IPS DF 6.9 (cell line): ENCODE measurements at places on chromosomes 2 and 18.

GRCh38 chr2:113214141-113214540 is 40.4 kb downstream of the PSD4 start:
- DNase-seq = no peak

DNA sequence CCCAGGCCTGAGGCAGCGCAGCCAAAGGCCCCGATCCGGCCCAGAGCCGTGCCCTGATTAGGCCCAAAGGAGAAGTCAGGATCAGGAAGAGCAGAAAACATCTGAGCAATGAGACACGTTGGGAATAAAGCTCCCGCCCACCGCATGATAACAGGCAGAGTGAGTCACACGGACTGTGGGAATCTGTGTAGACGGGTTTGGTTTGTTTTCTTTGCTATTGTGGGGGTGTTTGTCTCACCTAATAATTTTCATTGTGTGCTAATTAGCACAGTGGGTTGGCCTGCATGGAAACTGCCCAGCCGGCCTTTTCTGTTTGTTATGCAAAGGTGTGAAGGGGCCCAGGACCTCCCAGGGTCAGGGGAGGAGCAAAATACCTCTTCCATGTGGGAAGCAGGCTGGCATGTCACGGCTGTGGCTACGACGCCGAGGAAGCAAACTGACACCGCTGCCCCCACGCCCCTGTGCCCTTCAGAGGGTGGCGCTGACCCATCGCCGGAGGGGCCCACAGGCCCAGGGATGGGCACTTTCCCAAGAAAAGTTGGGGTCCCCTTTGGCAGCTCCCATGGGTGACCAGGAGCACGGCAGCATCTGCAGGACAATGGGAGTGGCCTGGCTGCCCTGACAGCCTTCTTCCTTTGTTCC is 68.4 kb upstream of the CTDP1 start:
- no peak for DNase-seq

GRCh38 chr2:47485751-47486300 is 82.9 kb downstream of the MSH2 start:
- no peak for DNase-seq

- DNase-seq = no peak
Measured at GRCh38 chr18:23226930-23227725, 91.8 kb downstream of the CABLES1 start.

DNA sequence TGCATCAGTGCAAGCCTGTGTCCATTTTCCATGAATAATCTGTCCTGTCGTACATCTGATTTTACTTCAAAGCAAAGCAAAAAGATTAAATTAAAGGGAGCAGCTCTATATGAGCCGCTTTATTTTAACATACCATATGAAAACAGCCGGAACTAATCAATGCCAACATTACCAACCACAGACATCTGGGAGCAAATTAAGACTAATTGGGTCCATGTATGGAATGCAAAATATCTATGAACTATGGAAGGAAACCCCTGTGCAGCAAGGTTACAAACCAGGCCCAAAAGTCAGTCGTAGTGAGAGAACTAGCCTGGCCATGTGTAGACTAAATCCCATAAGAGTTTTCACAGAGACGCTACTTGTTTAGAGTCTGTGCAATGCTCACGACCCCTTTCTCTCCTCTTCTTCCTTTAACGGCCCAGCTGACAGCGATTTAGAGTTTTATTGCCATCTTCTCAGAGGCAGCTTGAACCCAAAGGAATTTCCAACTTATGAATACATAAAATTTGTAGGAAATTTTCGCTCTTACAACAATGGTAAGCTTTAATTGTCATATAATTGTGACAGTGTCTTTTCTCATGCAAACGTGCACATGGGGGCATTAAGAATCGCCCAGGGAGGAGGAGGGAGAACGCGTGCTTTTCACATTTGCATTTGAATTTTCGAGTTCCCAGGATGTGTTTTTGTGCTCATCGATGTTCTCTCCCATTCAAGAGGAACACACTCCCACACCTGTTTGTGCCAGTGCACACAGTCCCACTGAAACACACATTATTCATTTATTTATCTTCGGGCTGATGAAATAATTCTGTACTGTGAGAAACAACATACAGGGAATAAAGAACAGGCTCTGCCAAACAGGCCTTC is 52.9 kb upstream of the RPL31 start:
- DNase-seq = no peak

DNA sequence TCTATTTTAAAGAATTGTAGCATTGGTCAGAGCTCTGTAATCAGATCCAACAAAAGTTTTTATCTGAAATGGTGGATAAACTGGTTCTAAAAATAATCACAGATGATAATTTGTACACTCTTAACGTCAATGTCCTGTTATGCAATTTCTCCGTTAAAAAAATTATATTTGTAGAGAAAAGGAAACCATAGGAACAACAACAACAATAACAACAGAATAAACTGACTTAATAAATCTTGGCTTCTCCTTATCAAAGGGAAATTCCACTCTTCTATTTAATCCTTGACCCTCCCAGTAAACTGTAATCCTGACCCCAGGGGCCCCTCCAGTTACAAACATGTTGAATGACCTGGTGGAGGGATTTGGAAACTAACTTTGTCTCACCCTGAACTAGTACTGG is 78.6 kb upstream of the ZFP36L2 start:
- no peak for DNase-seq

GRCh38 chr18:54453996-54454395 is 96.3 kb downstream of the C18orf54 start:
- DNase-seq = no peak

DNA sequence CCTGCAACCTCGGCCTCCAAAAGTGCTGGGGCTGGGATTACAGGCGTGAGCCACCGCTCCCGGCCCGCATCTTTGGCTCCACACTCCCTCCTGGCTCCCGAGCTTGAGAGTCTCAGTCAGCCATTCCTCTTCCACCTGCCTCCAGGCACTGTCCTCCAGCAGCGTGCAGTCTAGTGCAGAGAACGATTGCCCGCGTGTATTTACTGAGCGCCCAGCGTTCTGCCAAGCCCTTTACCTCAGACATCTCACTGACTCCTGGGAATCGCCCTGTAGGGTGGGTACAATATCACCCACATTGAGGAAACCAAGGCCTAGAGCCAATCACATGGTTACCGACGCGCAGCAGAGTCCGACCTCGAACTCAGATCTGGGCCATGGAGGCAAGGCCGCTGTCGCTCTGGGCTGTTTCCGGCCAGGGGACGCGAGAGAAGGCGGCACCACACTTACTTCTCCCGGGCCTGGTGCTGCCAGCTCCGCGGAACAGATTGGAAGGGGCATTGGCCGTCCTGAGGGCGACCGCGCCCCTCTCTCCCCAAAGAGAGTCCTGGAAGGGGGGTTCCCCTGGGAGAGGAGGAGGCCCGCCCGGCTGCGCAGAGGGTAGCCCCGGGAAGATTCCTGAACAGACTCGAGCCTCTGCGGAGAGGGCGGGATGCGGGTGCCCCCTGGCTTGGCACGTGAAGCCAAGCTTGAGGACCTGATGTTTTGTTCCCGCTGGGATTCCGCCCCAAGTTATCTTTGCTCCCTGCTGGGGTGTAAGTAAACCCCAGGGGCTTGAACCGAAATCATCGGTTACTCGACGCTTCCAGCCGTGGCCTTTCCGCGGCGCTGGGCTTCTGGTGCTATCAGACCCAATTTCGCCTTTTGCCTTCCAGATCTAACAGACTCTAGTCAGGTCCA is 5.2 kb upstream of the DLX2 start:
- DNase-seq = no peak

DNA sequence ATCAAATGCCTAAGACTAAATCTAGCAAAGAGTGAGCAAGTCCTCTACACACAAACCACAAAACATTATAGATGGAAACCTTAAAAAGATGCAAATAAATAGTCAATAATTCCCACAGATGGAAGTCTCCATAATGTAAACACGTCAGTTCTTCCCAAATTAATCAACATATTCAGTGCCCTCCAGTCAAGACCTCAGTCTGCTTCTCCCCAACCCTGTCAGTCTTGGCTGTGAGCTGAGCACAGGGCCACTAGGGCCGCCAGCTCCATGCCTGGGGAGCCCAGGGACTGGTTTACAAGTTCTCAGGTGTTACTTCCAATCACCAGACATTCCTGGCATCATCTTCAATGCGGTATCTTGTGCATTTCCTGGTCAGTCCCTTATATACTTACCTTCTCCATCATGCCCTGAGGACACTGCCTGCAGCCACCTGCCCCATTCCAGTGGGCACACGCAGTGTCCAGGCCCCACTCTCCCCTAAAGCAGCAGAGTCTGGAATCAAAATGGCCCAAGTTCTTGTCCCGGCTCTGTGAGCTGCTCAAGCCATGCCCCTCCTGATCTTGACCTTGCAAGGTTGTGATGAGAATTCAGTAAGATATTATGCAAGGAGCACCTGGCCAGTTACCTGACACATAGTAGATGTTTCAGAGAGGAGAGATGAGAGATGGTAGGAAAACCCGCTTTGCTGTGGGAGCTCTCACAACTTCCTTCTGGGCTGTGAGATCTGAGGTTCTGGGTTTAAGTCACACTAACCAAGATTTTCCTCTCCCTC is 207.9 kb upstream of the RAB6C start:
- no peak for DNase-seq

DNA sequence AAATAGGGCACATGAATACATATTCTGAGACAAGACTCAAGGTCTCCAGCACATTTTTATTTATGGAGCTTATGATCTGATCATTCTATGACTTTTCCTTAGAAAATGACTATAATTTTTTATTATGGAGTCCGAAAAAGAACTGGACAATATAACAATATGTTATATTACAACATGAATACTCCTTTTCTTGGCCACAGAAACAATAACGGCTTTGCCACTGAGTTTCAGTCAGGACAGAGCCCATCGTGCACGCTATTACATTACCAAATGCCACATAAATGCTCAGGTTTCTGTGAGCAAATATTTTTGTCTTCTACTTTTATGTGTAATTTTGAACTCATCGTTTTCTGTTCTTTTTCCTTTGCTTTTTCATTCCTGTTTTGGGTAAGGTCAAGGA is 509.2 kb upstream of the ZEB2 start:
- DNase-seq = no peak

DNA sequence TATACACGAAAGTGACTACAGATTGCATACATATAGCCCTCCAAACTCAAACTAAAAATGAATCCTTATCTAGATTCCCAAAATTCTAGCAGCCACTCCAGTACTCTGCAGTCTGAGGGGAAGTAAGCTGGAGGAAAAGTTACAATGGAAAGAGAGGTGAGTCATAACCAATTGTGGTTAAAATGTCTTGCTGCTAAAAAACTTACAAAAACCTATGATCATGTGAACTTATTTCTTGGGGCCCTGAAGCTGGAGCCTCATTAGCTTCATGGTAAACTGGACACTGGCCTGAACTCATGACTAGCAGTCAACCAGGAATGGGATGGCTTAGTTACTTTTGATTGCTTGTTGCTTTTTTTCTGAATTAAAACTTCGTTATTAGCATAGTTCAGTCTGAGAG is 175.9 kb downstream of the SLC4A3 start:
- DNase-seq = no peak

- no peak for DNase-seq
Measured at GRCh38 chr2:1756456-1756855, 12.1 kb upstream of the PXDN start.

GRCh38 chr2:141316606-141317005 is 814.2 kb downstream of the LRP1B start:
- DNase-seq = no peak

- DNase-seq = no peak
Measured at GRCh38 chr2:9639000-9639602, 8.3 kb upstream of the YWHAQ start.

DNA sequence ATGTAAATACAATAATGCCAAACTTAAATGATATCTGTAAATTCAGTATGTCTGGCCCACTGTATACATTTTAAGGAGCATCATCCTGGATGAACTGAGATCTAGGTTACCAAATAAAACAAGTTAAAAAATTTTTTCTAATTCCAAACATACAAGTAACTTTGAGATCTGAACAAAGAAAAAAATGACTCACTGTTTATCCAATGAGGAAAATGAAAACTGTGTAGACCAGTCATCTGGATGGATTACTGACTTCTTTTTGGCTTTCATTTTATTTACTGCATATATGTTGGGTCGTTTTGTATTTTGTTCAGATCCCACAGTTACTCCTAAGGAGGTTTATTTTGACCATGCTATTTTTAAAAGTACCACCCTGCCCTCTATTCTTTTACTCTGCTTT is 189.8 kb downstream of the RBM43 start:
- no peak for DNase-seq

DNA sequence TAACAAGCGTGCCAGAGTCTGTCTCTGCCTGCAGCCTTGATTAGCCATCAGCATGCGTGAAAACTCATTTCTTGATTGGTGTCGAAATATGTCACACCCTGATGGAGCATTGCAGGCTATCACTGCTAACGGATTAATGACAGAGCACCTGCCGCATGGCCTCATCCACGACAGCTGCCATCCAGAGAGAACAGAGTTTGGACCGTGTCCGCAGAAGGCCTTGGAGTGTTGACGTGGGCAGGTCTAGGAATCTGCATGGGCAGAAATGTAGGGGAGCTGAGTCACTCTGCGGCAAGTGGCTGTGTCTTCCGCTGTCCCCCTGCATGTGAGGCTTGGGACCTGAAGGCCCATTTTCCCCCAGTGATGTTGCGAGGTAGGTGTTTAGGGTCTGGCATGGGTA is 43.0 kb downstream of the KLHL29 start:
- no peak for DNase-seq

- peak; percentile 2 for DNase-seq
Measured at GRCh38 chr18:63823516-63824219, 48.5 kb downstream of the SERPINB7 start.

DNA sequence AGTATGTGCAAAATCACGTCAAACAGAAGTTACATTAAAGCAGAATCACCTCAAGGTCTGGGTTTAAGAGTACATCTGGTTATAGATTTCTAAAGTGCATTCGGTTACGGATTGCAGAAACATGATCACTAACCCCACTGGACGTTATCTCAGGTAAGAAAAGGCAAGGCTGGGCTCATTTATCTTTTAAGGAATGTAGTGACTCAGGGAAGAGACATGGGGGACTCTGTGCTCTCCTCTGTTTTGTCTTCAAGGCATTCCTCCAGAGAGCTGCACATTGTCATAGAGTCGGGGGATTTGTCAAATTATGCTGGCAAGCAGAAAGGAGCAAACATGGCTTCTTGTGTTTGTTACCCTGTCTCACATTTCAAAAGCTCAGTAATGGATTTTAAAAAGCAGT is 14.3 kb downstream of the WDSUB1 start:
- DNase-seq = no peak

GRCh38 chr2:121527009-121527682 is 3.5 kb upstream of the RNU4ATAC start:
- DNase-seq = no peak
